ENCODE measurements at places on chromosomes 11 and 22. TPM values are rescaled to one million over a fixed set of nuclear protein-coding genes. Genes with fewer than 3 reads are reported as not detected.

Gene POGLUT3
- total RNA-seq, result 53.6 TPM

Gene MS4A2
- total RNA-seq, result not detected

Gene SLC17A6
- not detected for total RNA-seq

Gene APOA5
- not detected for total RNA-seq

Gene PLEKHA7
- total RNA-seq, result 0.13 TPM

Gene MISFA
- total RNA-seq, result 0.65 TPM

Gene HSPB2
- total RNA-seq, result not detected

Gene TSPAN32
- total RNA-seq, result not detected

Gene SLC25A18
- 0.13 TPM for total RNA-seq

Gene LRRC10B
- total RNA-seq, result not detected

Gene DNAJB7
- not detected for total RNA-seq

Gene RAB38
- total RNA-seq, result 8.6 TPM

Gene OR10A2
- not detected for total RNA-seq

Gene NPAS4
- not detected for total RNA-seq

Gene SLC35C1
- total RNA-seq, result 11.0 TPM

Gene SEC14L6
- total RNA-seq, result 0.29 TPM

Gene ANO9
- not detected for total RNA-seq

Gene CABP4
- 1.1 TPM for total RNA-seq

Gene CEND1
- total RNA-seq, result 0.53 TPM

Gene MIOX
- total RNA-seq, result not detected

Gene CAT
- 65.7 TPM for total RNA-seq

Gene CD82
- 12.2 TPM for total RNA-seq

Gene POTEH
- total RNA-seq, result not detected

Gene NELL1
- not detected for total RNA-seq

Gene OSM
- total RNA-seq, result not detected

Gene ARHGEF12
- 176 TPM for total RNA-seq

Gene EMID1
- total RNA-seq, result not detected

Gene KLHL35
- total RNA-seq, result 1.0 TPM

Gene JAML
- total RNA-seq, result 0.07 TPM
